Stimulated activated CD4-positive, alpha-beta T cell treated with anti-CD3 and anti-CD28 coated beads, Interleukin-1b, Interleukin-23, amount 100 ng/mL, for 1 hour (primary cell): ENCODE measurements at places on chromosomes 3 and 15.

DNA sequence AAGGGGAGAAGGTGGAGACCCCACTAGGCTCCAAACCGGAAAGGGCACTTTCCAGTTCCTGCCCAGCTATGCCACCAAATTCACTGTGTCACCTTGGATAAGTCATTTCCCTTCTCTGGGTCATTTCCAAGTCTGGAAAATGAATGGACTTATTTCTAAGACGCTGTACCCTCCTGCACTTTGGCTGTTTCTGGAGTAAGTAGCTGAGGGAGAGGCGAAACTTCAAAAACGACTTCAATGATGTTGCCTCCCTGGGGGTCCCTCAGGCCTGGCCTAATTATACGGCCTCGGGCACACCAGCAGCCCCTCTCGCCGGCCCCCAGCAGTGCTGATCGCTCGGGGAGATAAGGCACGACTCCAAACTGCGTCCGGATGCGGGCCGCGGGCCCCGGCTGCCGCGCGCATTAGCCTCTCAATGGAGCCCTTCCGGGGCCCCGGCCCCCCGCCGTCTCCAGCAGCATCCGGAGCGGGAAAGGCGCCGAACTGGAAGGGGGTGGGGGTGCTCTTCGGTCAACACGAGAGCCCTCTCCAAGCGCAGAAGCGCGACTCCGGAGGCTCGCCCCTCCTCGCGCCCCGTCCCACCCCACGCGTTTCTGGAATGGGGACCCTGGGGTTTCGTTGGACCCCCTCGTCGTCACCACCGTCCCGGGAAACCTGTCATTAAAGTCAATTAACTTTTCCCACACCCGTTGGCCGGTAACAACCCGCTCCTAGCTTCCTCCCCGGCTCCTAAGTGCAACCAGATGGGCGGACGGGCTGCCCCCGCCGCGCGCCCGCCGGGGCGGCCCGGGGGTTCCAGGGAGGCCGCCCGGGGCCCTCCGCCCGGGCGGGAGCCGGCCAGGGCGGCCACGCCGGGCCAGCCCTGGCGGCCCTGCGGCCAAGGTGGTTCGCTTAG, 4.8 kb downstream of the HES1 start:
- DNase-seq: no peak

DNA sequence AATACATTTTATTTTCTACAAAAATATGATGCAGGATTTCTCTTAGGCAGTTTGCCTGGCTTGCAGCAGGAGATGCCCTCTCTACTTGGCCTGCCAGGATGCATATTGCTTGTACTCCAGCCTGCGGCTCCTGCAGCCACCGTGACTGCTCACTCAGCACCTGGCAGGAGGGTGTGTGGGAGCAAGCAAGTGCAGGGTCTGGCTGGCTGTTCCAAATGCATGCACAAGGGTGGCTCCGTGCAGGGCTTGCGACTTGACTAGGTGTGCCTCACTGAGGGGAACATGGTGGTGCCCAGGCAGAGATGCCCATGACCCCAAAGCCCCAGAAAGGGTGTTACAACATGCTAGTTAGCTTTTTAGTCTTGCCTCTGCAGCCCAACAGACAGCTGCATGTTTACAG, 1240.2 kb upstream of the ALCAM start:
- DNase-seq: no peak

- no peak for DNase-seq
These were observed 9.5 kb downstream of the HMG20A start for GRCh38 chr15:77430213-77430612.

DNA sequence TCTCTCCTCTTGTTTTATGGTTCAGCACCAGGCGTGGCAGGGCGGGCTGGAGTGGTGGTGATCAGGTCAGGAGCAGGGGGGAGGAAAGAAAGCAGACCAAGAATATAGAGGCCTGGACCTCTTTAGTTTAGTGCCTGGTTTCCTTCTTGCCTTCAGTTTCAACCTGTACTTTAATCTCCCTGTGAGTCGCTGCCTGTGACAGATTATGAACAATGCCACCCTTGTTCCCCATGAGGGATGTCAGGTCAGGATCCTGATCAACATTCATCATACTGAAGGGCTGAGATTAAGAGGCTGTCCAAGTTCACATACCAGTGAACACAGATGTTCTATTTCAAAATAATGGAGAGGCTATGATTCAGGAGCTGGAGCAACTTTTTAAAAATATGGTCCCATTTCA, 11.4 kb downstream of the ENTPD3 start:
- no peak for DNase-seq

DNA sequence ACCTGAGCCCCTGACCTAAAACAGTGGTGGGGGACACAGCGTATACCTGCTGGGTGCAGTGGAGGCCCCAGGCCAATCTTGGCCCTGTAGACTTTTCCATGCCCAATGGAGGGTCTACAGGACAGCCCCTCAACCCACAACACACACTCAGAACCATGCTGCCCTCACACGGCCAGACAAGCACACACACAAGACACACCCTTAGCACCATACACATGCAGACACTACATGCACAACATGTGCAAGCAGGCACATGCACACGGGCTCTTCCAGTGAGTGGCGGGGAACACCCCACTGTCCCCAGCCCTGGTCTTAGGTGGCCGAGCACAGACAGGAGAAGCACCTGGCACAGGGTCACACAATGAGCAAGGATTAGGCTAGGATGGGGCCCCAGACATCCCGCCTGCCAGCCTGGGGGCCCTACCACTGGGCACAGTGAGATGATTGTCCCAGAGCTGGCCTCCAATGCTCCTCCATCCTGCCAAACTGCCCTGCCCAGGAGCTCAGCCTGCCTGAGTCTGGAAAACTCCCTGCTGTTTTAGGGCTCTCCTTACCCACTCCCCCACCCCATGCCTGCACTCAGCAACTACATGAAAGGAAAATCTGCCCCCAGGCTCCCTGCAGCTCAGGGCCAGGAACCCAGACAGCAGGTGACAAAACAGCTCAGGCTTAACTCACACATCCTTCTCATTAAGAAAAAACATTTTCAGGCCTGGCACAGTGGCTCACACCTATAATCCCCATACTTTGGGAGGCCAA, 15.8 kb downstream of the IQSEC1 start:
- DNase-seq: no peak

DNA sequence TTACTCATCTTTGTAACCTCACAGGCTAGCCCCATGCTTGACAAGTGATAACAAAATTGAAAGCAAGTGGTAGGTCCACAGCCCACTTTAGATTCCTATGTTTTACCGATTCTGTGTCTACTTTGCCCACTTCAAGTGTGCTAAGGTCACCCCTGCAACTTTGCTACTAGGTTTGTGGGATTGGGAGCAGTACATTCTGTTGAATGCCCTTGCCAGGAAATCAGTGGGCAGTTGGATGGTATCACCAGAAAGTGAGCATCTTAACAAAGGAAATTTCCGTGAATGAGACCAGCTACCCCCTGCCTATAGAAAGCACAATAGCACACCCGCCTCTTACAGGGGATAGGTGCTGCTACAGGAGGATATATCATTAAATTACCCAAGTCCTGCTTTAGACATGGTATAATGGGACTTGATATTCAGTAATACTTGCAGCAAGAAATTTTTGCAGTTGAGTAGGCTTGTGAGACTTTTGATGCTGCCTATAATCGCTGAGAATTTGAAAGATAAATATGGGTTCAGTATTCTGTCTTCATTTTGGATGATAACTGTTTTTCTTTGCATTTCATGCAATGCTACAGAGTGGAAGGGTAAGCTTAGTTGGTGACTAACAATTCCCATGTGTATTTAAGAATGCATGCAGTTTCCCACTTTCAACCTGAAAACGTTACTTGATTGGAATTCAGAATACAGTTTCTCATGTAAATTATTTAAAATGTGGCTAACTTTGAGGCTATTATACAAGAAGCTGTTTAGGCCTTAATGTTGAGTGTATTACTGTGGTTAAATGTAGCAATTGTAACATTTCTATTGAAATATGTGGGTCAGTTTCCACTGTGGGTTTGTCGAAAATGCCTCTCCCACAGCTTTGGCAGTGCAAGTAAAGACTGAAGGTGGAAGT, 9.5 kb downstream of the EBLN2 start:
- no peak for DNase-seq

- no peak for DNase-seq
These were observed 159.5 kb downstream of the RPLP1 start for GRCh38 chr15:69612112-69612511.

DNA sequence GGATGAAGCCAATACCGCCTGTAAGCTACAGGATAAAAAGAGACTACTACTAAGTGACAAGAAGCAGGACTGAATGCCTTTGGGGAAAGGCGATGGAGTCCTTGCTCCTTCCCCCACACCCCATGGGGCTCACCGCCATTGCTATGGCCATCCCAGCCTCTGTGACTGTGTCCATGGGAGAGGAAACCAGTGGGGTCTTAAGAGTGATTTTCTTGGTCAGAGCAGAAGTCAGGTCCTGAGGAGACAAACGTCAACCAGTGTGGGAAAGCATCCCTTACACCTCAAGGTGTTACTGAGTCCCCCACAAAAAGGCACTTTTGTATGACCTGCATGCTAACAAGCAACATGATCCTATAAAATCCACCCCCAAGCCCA, 913 bp downstream of the IMPDH2 start:
- DNase-seq: no peak

DNA sequence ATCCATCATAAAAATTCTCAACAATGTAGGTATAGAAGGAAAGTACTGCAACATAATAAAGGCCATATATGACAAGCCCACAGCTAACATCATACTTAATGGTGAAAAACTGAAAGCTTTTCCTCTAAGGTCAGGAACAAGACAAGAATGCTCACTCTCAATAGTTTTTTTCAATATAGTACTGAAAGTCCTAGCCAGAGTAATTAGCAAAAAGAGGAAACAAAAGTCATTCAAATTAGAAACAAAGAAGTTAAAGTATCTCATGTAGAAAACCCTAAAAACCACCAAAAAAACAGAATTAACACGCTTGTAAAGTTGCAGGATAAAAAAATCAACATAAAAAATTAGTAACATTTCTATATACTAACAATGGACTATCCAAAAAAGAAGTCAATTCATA, 61.8 kb downstream of the MYH15 start:
- DNase-seq: no peak

GRCh38 chr15:27328608-27329007, 357.6 kb downstream of the GABRG3 start:
- DNase-seq: no peak

DNA sequence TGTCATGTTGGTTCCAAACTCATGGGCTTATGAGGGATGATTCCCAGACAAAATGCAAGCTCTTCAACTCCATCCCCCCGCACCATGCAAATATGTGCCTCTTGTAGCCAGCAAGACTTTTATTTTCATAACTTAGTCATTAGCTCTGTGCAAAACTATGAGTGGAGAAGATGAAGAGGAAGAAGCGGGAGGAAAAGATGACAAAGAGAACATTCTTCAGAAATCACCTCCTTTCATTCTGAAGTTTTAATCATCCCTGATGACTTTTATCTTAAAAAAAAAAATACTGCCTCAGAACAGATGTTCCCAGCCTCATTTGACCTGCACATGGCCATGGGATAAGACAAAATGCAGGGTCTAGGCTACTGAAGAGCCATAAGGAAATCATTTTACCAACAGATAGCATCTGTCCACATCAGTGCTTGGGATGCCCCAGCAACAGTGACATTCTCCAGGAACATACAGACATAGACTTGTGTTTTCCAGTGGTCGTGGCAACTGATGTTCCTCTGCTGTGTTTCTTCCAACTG, 145.5 kb downstream of the WNT5A start:
- no peak for DNase-seq

DNA sequence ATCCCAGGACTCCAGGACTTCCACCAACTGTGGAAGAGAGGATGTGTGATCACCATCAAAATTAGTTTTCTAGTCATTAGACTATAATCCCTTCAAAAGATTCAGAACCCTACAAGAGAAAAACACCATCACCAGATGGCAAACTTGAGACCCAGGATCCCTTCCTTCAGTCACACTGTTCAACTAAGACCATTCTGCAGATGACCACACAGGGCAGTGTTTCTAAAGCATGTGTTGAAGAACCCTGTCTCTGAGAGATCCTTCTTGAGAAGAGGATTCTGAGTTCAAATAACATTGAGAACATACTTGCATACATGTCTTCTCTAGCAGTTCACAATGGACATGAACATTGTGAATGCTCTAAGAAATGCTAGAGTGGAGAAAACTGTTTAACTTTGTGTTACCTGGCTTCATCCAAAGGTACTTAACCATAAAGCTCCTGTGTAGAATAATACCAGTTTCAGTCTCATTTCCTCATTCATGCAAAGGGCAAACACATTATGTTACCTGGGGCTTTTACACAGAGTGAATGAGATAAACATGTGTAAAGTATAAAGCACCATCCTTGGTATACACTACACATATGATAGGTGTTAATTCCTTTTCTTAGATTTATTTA, 2.4 kb upstream of the ADGRG7 start:
- no peak for DNase-seq

DNA sequence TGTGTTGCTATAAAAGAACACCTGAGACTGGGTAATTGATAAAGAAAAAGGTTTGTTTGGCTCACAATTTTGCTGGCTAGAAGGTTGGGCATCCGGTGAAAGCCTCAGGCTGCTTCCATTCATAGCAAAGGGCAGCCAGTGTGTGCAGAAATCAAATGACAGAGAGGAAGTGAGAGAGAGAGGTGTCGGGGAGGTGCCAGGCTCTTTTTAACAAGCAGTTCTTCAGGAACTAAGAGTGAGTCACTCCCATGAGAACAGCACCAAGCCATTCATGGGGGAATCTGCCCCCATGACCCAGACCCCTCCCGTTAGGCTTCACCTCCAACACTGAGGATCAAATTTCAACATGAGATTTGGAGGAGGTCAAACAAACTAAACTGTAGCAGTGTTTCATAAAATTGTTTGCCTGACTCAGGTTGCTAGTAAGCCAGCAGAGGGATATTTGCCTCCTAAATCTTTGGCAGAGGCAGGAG, 4.5 kb upstream of the PARP15 start:
- no peak for DNase-seq

GRCh38 chr3:99686955-99687612, 48.7 kb downstream of the COL8A1 start:
- peak; percentile 7 for DNase-seq

- DNase-seq: no peak
These were observed 9.1 kb downstream of the PLXND1 start for GRCh38 chr3:129597087-129597999.

GRCh38 chr3:129409541-129409940, 18.9 kb downstream of the EFCAB12 start:
- no peak for DNase-seq

- DNase-seq: no peak
These were observed 15.2 kb downstream of the GXYLT2 start for GRCh38 chr3:72903004-72903403.

- no peak for DNase-seq
These were observed 199.3 kb downstream of the TNIK start for GRCh38 chr3:171260899-171261298.

- DNase-seq: no peak
These were observed 913 bp upstream of the SCN5A start for GRCh38 chr3:38650248-38650951.

- no peak for DNase-seq
These were observed 708 bp downstream of the SEC22A start for GRCh38 chr3:123202451-123202850.

DNA sequence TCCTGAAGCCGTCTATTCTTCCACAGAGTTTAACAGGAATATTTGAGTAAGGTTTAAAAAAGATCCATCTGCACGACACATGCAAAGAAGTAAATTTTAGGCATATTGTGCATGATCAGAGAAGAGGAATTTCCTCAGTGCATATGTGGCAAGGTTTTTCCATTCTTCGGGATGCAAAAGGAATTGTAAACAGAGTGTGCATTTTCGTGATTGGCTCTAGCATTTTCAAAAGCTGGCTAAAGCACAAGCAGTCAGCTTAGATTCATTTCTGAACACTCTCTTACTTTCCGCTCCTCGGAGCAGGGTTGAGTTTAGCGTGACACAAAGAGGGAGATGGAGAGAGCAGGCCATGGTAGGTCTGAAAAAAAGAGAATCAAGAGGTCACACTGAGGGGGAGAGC, 128.2 kb downstream of the ADAMTS9 start:
- DNase-seq: no peak

GRCh38 chr3:164918905-164919304, 159.4 kb downstream of the SI start:
- no peak for DNase-seq
